ENCODE measurements at places on chromosomes 4 and X.

- DNase-seq, result no peak
These were observed 54.6 kb upstream of the GPR78 start for GRCh38 chr4:8525383-8526120.

GRCh38 chrX:134758652-134759051 is 100.4 kb upstream of the PLAC1 start:
- DNase-seq, result no peak

DNA sequence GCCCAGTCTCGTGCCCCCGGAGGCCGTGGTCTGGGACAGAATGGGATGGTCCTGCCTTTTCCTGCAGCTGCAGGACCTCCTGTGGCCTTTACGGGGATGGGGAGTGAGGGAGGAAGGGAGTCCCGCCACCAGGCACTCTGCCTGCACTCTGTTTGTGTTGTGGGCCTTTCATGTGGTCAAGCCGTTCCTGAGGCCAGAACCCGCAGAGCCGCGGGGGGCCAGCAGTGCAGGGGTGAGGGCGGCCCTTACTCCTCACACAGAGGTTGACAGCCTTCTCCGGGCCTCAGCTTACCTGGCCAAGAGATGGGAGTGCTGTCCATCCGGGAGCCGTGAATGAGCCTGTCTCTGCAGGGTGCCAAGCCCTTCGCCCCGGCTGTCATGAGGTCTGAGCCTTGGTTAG is 230.7 kb downstream of the AFAP1 start:
- no peak for DNase-seq

DNA sequence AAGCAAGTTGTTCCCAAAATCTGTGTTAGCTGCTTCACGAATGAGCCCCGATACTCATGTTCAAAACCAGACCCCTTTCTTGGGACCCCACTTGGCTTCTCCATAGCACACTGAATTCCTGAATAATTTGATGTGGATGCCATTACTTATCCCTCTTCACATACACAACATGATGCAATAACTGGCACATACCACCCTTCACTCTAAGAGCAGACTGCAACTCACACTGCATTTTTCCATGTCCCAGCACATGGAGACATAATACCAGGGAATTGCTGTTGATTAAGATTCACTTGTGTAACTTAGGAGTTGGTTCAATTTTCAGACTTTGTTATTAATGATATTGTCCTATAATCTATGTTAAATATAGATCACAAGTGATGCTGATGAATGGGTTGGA is 213.4 kb downstream of the MAML3 start:
- DNase-seq, result no peak

DNA sequence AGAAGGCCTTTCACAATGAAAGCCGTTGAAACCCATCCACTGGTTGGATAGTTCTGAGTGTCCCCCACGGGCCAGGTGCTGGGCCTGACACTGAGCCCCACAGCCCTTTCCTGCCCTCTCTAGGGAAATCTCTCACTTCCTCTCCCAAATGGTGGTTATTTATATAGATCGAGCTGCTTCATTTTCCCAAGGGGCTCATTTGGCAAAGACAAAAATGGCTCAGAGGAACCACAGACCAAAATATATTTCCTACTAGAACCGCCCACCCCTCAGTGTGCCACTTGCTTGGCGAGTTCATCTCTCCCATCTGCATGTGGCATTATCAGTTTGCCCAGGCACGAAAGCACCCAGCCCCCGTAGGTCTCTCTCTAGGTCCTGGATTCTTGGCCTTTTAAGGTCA is 53.3 kb upstream of the STIM2 start:
- DNase-seq, result no peak

- DNase-seq, result no peak
These were observed 620.6 kb downstream of the RAPGEF2 start for GRCh38 chr4:159723341-159724048.

DNA sequence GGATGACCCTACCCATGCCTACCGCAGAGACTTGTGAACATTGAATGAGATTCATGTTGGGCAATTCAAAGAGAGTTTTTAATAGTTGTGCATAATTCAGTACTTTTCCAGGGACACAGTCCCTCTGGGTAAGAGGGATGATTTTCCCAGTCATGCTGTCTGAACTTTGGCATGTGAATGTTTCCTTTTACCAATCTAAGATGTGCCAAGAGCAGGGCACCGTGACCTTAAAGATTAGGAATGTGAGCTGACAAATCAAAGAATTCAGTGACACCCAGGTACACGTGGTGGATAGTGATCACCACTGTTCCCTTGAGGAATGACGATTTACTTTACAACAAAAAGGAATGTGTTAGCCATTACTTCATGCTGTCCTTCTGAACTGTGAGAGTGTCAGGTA is 515.6 kb downstream of the PPARGC1A start:
- DNase-seq, result no peak

DNA sequence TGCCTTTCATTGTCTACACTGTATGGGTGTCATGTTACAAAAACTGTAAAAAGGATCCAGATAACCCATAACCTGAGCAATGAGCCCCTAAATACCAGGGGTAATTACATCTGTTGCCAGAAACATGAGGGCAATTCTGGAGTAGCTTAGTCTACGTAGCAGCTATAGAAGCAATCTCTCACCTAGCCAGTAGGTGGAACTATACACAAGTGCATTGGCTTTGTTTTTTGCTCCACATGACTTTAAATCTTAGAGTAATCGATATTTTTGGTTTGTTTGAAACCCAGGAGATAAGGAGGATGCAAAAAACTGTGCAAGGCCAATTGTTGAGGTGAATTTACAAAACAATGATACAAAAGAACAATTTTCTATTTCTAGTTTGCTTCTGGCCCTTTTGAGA is 57.5 kb downstream of the GPR82 start:
- DNase-seq, result no peak

DNA sequence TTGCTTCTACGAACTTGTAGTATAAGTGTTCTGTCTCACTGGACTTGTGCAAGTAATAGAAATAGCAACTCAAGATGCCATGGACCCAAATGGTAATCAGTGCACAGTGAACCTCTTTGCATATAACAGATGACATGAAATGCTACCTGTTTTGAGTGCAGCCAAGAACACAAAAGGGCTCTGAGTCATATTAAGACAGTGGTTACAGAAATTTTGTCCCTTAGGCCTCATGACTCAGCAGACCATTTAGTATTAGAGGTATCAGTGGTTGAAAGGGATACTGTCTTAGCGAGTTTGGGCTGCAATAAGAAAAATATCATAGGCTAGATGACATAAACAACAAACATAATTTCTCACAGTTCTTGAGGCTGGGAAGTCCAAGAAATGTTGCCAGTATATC is 502.9 kb upstream of the PCDH10 start:
- DNase-seq, result no peak

GRCh38 chr4:48899432-48899749 is 7.2 kb downstream of the OCIAD2 start:
- DNase-seq, result no peak

DNA sequence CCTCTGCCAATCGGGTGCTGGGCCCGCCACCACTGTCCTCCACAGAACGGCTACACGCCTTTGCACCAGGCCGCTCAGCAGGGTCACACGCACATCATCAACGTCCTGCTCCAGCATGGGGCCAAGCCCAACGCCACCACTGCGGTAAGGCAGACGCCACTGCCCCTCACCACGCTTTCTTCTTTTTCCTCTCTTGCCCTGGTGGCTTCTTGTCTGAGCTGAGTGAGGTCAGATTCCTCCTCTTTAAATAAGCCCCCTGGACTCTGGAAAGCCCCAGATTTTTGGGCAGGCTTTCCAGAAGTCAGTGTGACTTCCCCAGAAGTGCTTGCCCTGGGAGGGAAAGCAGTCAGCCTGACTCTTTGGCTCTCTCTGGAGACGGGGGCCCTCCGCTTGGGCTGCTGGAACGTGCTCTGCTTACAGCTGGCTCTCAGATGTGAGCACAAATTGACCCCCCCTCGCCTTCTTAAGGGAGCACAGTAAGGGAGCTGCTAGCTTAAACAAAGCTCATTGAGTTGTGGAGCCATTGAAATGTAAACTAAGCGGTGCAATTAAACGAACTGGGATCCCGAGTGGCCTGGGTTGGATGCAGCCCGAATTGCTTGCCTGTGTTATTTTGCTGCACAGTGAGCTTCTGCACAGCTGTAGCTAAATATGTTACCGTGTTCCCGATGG is 243.1 kb downstream of the ANK2 start:
- DNase-seq, result no peak

- no peak for DNase-seq
These were observed 268.4 kb upstream of the MAGEB18 start for GRCh38 chrX:25869761-25870160.

DNA sequence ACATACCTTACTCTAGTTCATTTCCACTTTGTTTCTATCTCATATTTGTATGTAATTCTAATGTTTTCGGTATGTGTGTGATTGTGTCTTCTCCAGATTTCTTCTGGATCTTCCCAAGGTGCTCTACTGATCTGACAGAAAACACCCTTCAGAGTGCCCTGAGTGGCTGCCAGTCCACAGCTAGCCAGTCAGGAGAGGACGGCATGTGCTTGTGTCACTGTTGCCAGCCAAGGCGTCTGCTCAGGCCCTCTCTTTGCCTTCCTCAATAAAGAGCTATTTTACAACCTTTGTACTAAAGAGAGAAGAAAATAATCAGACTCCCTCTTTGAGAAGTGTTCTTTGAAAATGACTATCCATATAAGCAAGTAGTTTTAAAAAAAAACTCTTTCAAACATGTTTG is 29.0 kb downstream of the CD99L2 start:
- DNase-seq, result no peak

GRCh38 chrX:92247076-92247475 is 467.9 kb downstream of the PCDH11X start:
- DNase-seq, result no peak

- no peak for DNase-seq
These were observed 628.8 kb downstream of the SPRY1 start for GRCh38 chr4:124025428-124025827.

DNA sequence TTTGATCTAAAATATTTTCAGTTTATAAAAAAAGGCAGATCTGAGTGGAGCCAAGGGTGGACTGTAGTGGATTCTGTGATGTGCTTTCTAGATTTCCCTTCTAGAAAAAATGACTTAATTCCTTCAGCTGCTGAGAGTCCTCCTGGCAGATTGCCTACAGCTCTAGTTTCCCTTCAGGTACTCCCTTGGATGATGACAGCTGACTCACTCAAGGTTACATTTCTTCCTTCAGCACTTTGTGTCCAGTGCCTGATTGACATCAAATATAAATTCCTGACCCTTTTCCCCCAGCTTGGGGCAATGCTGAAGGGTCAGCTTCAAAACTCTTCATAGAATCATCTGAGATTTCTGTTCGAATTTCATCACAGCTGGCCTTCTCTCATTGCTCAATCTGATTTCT is 161.7 kb downstream of the EMCN start:
- no peak for DNase-seq

GRCh38 chr4:73741750-73742489 is 1.6 kb downstream of the CXCL8 start:
- no peak for DNase-seq

DNA sequence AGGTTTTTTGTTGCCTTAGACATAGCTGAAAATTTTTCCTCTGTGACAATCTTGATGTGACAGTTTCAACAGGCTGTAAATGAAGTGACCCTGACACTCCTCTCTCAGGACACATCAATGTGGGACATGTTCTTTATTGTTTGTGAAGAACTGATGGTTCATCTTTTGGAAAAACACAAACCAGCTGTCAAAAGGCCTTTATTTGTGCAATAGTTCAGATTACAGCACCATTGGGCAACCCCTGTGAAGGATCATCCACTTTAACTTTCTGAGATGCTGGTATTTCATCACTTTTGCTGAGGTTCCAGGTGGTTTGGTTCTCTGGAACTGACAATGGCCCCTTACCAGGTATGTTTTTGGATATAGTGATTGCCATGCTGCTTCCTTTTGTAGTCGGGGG is 40.3 kb downstream of the OSTC start:
- no peak for DNase-seq

GRCh38 chrX:22357621-22358020 is 84.9 kb downstream of the CBLL2 start:
- no peak for DNase-seq

DNA sequence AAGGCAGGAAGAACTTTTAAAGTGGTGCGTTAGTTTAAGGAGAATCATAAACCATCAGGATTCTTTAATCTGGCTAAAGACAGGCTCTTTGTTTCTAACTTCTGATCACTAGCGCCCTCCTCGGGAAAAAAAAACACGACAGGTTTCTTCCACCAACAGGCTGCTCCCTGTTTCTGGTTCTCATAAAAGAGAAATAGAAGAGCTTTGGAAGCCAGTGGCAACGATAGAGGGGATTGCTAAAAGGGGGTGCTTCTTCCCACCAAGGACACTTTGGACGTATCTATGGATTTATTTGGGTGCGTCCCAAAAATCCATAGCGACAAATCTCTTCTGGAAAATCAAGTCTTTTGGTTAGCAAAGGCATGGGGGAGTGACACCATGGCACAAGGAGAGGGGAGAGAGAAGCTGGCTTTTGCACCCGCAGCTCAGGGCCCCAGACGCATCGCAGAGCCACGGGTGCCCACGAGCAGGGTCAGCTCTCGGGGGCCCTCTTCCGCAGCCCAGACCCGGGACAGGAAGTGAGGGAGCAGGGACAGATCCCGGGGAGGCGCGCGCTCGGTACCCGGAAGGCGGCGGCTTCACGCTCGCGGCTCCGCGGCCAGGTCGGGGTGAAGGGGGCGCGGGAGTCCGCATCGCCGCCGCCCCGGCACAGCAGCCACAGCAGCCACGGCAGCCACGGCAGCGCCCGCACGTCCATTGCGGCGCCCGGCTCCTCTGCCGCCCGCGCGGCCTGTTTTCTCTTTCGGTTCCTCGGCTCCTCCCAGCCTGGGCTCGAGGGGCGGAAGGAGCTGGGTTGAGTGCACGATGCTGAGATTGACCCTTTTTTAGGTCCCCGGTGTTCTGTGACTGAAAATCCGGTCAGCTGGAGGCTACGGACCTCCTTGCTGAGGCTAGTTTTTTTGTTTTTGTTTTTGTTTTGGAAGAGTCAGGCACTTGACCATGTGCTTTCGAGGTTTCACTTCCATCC is at the start of gene CTSO:
TSS of gene CTSO (minus strand) at position 716 of the 967 bp plus-strand sequence. CDS start at position 697, 19 bp downstream.
- DNase-seq, result peak; percentile 44

GRCh38 chr4:109614015-109614414 is 54.0 kb downstream of the MCUB start:
- no peak for DNase-seq

- DNase-seq, result no peak
These were observed 35.8 kb downstream of the SPANXD start for GRCh38 chrX:141662781-141663180.

GRCh38 chr4:81120055-81120454 is 89.5 kb downstream of the BMP3 start:
- DNase-seq, result no peak

DNA sequence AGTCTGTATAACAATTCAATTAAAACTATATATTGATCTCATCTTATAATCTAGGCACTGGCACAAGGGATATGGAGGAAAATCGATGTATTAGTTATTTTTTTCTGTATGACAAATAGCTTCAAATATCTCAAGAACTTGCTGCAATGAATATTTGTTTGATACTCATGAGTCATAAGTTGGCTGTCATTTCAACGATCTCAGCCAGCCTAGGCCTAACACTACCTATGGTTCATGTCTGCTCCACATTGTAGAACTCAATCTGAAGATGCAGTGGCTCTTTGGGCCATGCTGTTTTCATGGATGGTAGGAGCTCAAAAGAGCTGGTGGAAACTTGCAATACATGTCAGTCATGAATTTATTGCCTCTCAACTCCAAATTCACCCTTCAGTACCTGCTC is 44.7 kb downstream of the MAGEB17 start:
- no peak for DNase-seq
